ENCODE measurements at places on chromosomes 4 and X. TPM values are rescaled to one million over a fixed set of nuclear protein-coding genes. Genes with fewer than 3 reads are reported as not detected.

Gene TCEANC
- total RNA-seq: 4.6 TPM

DNA sequence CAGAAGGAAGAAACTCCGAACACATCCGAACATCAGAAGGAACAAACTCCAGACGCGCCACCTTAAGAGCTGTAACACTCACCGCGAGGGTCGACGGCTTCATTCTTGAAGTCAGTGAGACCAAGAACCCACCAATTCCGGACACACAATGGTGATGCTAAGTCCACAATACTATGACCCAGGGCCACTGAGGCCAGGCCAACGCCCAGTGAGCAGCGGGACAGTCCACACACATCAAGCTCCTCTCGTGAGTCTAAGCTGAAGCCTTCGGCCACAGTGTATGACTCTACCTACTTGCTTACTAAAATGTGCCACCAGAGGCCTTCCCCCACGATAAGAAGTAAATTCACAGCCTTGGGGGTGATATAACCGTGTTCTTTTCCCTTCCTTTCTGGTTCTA lies 10.2 kb upstream of the CDKN2AIP start:
- no peak for DNase-seq

DNA sequence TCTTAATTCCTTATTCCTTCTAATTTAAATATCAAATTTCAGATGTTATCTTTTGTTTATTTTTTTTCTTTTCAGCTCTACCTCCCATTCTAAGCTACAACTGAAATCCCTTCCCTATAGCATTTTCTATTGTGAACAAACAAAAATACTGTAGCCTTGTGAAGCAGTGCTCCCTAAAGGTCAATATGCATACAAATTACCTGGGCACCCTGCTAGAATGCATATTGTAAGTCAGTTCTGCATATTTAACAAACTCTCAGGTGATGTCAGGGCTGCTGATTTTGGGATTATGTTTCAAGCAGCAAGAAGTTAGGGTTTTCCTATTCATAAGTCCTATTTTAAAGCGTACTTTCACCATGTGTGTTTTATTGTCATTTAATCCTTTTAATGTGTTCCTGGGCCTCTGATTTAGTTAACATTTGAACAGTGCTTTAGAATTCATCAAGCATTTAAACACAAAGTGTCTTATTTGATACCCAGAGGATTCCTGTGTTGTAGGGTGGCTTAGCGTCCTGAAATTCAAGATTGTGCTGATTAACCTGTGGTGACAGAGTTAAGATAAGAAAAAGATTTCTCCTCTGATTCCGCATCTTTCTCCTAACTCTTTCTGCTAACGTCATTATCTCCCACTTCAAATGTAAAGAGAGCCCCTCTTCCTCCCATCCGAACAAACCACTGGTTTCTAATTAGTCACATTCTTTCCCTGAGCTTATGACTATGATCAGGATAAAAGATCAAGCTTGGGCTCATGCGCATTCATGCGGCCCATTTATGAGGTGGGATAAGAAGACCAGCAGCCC lies 221.3 kb downstream of the ANK2 start:
- DNase-seq: no peak

DNA sequence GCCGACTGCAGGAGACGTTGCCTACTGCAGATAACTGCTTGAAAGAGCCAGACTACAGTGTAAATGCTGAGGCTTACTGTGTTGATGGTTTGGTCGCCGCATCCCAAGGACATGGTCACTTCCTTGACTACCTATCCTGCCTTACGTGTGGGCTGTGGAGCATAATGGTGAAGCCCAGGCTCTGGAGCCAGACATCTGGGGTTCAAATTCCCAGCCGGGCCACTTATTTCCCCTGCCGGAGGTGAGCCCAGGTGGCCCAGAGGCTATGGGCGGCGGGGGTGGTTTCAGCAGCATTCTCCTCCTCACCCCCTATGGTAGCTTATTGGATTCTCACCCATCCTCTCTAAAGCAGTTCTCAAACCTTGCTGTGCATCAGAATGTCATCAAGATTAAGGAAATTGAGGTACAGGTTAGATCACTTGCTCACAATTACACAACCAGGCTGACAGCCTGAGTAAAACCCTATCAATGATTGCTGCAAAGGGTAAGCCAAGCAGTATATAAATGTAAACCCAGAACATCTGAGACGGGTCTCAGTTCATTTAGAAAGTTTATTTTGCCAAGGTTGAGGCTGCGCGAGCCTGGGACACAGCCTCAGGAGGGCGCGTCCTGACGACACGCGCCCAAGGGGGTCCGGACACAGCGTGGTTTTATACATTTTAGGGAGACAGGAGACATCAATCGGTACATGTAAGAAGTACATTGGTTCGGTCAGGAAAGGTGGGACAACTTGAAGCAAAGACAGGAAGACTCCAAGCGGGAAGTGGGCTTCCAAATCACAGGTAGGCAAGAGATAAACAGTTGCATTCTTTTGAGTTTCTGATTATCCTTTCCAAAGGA lies 48.5 kb downstream of the EVC start:
- DNase-seq: no peak

- no peak for DNase-seq
These were observed 14.2 kb upstream of the PJA1 start for GRCh38 chrX:69179380-69179911.
